NCI-H1436 treated with DMSO at 0.1 percent for 48 hours (cell line): ENCODE measurements at places on chromosomes 11 and 22.

DNA sequence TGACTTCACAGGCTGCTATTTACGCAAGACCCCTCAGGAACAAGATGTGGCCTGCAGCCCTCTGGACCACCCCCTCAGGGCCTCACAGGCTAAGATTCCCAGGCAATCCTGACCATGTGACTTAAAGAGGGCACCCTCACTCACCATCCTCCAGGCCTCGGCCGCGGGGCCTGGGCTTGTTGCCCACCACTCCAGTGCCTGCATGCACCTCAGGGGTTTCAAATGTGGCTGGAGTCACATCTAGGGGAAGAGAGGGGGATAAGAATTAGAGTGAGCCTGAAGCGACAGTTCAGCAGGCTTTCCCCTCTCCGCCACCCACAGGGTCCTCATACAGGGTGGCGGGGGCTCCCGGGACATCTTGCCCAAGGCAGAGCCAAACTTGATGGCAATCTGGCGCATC, 2.1 kb downstream of the ESS2 start:
- DNase-seq = no peak

DNA sequence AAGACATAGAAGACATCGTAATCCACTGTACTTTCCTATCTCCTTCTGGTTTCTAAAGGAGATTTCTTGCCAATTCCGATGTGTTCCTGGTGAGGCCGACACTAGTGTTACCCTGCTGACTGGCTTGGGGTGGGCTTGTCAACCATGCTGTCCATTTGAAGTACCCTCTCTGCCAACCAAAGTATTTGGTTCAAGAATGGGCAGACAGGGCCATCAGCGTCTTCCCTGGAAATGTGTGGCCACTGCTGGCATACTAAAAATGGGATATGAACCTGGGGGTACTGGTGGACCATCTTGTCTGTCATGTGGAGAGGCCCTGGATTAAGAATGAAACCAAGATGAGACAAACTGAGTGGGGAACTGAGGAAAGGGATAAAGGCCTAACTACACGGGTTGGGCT, 1.8 kb upstream of the VSTM5 start:
- DNase-seq = no peak

DNA sequence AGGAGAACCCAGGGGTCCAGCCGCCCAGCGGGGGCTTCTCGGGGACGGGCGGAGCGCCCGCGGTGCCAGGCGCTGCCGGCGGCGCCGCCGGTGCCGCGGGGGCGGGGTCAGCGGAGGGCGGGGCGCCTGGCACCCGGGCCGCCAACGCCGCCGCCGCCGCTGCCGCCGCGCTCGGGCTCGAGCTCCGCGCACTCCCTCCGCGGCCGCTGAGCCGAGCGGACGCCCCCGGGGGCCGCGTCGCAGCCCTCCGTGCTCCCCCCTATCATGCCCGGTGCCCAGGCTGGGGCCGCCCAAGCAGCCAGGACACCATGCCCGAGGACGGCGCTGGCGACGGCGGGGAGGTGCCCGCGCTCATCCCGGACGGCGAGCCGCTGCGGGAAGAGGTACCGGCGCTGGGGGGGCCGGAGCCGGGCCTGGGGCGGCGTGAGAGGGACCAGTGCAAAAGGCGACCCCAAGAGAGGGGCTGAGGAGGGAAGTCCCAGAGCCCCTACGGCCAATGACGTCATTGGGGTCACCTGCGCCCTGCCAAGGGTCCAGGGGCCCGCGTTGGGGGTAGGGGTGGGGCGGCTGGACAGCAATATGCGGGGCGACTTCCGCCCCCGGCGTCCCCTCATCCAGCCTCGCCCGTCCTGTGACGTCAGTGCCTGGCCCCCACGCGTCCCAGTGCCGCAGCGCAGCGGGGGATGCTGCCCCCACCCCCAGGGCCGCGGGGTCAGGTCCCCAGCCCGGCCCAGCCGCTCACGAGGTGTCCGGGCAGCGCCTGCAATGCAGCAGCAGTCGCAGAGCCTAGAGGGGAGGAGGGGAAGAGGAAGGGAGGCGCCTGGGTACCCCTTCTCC, at the start of gene TMEM151A:
TMEM151A (plus strand) TSS at position 189 of the 837 bp plus-strand sequence; CDS start at position 309, 120 bp downstream.
- no peak for DNase-seq

DNA sequence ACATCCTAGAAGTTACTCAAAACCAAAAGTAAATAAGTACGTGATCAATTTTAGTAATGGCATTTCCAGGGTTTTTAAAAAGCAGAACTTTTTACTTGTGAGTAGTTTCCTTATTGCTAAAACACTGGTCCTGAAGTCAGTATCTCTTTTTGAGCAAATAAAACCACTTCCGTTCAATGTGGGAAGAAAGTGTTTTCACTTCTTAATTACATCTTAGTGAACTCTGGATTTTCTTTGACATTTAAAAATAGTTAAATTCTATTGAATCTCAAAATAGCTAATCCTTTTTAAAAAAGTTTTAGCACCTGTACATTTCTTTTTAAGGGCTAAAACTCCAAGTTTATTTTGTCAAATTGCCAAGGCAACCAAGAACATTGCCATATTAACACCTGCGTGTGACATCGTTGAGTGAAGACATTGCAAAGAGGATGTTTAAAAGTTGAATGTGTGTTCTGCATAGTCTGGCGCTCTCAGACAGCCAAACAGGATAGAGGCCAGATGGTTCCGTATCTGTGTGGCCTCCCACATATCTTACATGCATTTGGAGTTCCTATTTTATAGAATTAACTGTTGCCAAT, 17.2 kb upstream of the OR5B21 start:
- DNase-seq = no peak

DNA sequence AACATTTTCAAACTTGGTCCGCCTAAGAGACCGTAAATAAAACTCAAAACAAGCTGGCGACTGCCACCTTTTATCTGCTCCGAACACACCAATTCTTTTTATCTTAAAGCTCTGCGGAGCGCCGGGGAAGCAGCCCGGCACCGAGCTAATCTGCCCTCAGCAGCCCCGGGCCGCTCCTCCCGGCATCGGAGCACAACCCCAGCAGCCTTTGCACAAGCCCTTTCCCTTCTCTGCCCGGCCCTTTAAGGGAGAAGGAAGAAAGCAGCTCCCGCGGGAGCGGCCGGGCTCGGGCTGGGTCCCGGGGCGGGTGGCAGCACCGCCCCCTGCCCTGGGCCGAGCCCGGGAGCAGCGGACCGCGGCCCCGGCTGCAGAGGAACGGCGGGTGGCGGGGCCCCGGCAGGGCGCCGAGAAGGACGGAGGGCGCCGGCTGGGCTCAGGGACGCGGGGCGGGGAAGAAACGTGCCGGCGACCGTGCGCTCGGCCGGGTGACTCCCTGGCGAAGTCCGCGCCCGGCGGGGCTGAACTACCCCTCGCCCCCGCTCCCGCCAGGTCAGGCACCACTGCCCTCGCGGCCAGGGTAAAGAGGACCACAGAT, 133.6 kb upstream of the C11orf58 start:
- no peak for DNase-seq

DNA sequence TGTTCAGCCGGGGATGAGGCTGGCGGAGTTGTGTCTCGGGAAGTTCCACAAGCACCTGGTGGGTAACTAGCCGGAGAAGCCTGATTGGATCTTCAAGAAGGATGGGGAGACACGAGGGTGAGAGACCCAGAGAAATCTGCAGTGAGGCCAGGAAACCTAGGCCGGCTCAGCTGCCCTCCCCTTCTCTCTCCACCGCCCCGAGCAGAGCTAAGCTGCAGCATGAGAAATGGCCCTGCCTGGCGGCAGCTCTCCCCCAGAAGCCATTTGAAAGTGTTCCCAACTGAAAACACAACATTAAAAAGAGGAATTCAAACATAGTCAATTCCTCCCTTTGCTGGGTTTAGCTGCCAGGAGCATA, 77.8 kb upstream of the SHISAL1 start:
- DNase-seq = no peak

- DNase-seq = no peak
These were observed 74.4 kb downstream of the SLC36A4 start for GRCh38 chr11:93123351-93123898.

DNA sequence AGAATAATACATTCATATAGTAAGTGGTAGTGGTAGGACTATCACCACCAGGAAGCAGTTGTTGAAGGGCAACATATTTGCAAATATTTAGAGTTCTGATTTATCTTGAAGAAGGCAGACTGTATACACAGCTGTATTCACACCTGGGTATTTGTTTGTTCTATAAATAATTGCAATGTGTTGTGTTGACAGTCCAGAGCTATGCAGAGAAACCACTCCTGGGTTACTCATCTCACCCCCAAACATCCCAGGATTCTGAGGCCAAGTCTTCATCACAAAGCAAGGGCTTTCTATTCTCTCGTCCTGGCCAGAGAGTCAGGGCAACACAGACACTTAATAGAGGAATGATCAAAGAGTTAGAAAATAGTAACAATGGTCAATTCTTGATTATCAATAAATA, 102.1 kb upstream of the FAT3 start:
- no peak for DNase-seq

DNA sequence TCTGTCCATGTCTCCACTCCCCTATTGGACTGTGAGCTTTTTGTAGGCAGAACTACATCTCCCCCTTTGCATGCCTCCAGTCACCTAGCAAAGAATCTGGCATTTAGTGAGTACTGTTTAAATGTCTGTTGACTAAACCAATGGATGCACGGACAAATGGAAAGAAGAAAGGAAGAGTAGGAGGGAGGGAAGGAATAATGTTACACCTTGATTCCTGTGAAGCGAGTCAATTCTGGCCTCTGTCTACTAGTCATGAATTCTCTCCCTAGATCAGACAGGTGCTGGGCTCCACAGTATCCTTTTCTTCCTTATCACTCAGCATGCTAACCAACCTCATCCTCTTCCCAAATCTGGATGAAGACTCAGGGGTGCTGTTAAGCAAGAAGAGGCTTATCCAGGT, 33.6 kb downstream of the GALNT18 start:
- no peak for DNase-seq

GRCh38 chr11:46520971-46521745, 72.7 kb downstream of the AMBRA1 start:
- DNase-seq = no peak

- no peak for DNase-seq
These were observed 44.7 kb downstream of the ABTB2 start for GRCh38 chr11:34313099-34313517.

GRCh38 chr11:17596310-17596669, 49.2 kb downstream of the OTOG start:
- no peak for DNase-seq

DNA sequence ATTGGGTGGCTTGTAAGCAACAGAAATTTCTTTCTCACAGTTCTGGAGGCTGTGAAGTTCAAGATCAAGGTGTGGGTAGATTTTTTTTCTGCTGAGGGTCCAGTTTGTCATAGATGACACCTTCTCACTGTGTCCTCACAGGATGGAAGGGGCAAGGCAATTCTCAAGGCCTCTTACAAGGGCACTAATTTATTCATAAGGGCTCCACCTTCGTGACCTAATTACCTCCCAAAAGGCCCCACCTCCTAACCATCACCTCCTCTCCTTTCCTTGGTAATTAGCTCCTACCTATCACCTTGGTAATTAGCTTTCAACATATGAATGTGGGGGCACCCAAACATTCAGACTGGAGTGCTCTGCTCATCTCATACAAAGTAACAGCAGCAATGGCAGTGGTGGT, 92.3 kb upstream of the CD44 start:
- DNase-seq = no peak

DNA sequence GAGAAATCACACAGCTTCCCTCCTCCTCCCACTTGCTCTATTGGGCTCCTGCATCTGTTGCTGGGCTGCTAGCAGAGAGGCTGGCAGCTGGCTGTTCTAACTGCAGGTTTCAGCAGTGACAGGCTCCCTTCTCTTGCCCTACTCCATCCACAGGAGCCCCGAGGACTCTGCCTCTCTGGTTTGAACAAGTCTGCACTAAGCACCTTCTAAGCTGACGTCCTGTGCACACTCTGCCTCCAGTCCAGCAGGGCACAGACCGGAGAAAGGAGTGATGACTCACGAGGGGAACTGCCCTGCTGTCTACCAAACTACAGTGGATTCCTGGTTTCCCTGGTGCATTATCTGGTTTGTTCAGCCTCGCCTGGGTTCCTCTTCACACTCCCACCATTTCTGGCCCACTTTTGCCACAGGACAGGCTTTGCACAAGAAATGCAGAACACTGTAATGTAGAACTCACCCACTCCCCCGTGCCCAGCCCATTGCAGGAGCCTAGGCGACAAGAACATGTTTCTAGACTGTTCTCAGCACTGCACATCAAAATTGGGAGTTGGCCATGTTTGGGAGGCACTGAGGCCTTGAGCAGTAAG, 26.0 kb downstream of the IL10RA start:
- no peak for DNase-seq

- no peak for DNase-seq
These were observed 683 bp upstream of the FADS3 start for GRCh38 chr11:61892085-61892370.

DNA sequence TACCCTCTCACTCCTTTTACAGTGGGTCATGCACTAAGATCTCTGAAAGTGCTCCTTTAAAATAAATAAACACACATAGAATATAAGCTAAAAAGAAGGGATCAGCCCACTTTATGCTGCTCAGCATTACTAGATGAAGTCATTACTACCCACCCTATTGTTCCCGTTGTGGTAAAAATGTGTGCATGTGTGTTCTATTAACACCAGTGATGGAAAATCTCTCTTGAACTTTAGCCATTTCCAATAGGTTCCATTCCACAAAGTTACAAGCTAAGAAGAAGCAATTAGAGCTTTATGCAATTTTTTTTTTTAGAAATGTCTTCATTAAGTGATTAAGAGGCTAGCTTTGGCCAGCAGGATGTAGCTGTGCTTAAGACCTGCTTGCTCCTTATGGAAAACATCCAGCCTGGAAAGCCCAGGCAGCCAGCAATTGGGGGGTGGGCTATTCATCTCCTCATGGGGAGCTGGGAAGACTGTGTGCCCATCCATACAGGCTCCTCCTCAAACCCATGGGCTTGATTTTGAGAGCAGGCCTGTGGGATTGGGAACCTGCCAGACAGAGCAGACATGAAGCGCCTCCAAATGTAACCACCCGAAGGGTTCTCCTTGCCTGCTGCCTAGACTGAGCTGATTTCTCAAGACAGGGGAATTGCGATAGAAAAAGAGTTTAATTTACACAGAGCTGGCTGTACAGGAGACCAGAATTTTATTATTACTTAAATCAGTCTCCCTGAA, 92.9 kb upstream of the PARVA start:
- no peak for DNase-seq

GRCh38 chr11:64970731-64971151, 1.2 kb downstream of the MAJIN start:
- DNase-seq = no peak

DNA sequence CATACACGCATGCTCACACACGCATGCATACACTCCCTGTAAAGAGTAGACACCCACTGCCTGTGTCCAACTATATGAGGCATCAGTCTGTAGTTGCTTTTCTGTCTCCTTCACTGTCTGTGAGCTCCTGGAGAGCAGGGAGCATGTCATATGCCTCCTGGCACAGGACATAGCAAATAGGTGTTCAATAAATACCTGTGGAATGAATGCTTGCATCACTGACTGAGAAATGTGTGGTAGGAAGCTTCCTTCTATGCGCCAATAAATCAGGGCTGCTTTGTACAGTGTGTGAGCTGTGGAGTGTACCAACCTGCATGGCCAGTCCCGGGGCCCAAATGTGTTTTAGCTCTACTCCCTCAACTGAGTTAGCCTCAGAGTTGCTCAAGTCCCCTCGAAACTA, 37.2 kb upstream of the NAV2 start:
- no peak for DNase-seq

- DNase-seq = no peak
These were observed 12.2 kb downstream of the PHLDB1 start for GRCh38 chr11:118619444-118620197.
